Prostate gland (tissue), 2 donors: ENCODE measurements at places on chromosomes 2 and 18. TPM values are rescaled to one million over a fixed set of nuclear protein-coding genes. Genes with fewer than 3 reads are reported as not detected.

The SLC11A1 gene
- total RNA-seq, result 11.4 TPM

The SERPINB13 gene
- not detected for total RNA-seq

- no peaks in the 10 kb centered on the region for H3K27me3 ChIP-seq
- H3K36me3 ChIP-seq, result no peaks in the 10 kb centered on the region
- DNase-seq, result no peak
- no peaks in the 10 kb centered on the region for H3K4me1 ChIP-seq
- no peak overlapping the region for H3K4me3 ChIP-seq
These were observed 119.8 kb downstream of the RPIA start for GRCh38 chr2:88811233-88811632.

The WDR75 gene
- 15.3 TPM for total RNA-seq

The CCNT2 gene
- total RNA-seq, result 34.8 TPM

The HOXD12 gene
- 0.36 TPM for total RNA-seq

The SLC19A3 gene
- total RNA-seq, result 0.41 TPM

DNA sequence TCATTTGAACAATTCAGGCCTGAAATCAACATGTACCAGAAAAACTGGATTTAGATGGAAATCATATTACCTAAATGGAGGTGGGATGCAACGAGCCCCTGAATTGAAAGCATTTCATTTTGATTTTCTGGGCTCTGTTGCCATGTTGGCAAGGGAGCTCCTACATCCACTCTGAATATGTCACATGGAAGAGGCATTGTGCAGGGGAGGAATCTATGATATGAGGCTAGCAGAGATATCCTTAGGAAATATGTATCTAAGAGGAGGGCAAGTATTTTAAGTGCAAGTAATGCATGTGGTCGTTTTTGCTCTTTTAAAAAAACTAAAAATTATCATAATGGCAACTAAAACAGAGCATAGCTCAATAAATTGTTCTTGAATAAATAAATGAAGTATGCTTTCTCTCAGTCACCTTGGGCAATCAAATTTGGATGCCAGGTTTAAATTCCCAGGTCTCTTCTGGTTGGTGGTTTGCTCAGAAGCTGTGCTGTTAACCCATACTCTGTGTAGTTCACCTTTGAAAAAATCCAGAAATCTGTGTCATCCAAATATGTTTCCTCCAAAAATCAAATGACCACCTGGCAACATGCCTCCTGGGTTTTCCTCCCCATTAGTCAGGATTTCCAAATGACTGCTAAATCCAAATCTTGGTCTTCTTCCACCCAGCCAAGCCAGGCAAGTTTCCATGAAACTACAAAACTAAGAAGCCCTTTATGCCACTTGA lies 6.5 kb upstream of the LGALSL start:
- H3K27me3 ChIP-seq, result no peaks in the 10 kb centered on the region
- H3K4me3 ChIP-seq, result no peak overlapping the region
- H3K4me1 ChIP-seq, result no peaks in the 10 kb centered on the region
- H3K27ac ChIP-seq, result no peak overlapping the region

- H3K4me1 ChIP-seq, result no peaks in the 10 kb centered on the region
- H3K4me3 ChIP-seq, result no peak overlapping the region
- no peak for DNase-seq
- no peak overlapping the region for H3K27ac ChIP-seq
- H3K27me3 ChIP-seq, result no peaks in the 10 kb centered on the region
- no peaks in the 10 kb centered on the region for H3K36me3 ChIP-seq
These were observed 113.4 kb downstream of the PIEZO2 start for GRCh38 chr18:11035814-11036495.

DNA sequence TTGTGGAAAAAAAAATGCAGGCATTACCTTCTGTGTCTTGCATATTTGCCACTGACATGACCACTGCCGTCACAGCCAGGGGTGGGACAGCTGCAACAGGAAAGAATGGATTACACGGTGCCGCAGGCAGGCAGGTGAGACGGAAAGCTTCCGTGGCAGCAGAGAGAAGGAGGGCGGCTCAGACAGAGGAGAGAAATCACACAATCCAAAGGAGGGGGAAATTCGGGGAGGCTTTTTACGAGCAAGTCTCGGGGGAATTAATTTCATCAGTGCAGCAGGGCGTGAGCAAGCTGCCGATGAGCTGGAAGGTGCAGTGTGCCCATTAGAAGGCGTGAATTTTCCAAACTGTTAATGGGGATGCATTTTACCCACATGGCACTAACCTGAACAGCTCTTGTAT lies 234.8 kb upstream of the PXDN start:
- DNase-seq, result no peak
- H3K36me3 ChIP-seq, result no peaks in the 10 kb centered on the region
- H3K27ac ChIP-seq, result no peak overlapping the region

The VWA3B gene
- total RNA-seq, result not detected
